ENCODE measurements at places on chromosomes 4 and X.

- no peak for DNase-seq
Measured at GRCh38 chr4:119394826-119395225, 72.9 kb upstream of the FABP2 start.

DNA sequence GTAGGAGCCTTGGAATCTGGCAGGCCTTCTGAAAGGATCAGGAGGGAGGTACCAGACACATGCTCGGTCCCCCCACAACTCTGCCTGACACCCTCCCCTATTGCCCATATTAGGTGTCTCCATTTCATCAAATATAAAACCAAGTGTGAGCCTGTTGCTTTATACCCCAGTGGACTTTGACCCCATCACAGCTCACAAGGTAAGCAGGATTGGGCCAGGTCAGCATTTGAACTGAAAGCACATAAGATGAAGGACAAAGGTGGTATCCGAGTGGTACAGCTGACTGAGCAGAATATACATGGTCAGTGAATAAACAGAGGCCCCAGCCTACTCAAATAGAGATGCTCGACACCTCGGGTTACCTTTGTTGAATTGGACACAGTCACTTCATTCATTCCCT is 20.0 kb downstream of the SLC25A43 start:
- DNase-seq, result no peak

DNA sequence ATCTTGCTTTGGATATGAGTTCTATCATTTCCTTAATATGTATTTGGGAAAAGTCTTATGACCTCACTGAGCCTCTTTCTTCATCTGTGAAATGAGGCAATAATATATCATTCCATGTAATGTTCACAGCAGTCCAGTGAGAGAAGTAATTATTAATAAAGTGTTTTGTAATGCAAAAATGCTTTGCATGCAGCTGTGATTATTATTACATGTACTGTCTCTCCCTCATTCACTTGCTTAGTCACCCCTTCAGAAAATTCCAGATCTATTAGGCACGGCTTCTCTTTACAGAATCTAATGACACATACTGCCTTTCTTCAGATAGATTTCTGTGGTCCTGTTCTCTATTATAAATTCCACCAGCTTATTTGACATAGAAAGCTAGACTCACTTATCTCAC is 53.5 kb upstream of the FGF13 start:
- DNase-seq, result no peak

DNA sequence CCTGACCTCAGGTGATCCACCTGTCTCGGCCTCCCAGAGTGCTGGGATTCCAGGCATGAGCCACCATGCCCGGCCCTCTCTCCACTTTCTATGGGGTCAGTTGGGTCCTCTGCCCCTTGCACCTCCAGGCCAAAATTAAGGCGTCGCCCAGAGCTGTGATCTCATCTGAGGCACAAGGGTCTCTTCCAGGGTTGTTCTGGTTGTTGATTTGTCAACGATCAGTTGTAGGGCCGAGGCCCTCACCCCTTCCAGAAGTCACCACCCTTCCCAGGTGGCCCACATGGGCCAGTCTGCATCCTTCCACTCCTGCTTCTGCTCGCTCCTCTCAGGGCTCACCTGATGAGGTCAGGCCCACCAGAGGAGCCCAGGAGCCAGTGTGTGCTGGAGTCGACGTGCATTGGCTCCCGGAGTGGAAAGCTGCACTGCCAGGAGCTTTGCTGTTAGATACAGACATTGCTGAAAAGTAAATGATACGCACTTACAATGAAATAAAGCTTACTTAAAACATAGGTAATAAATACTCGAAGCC is 14.3 kb upstream of the TMEM271 start:
- no peak for DNase-seq

- no peak for DNase-seq
Measured at GRCh38 chr4:154497889-154498288, 6.3 kb upstream of the DCHS2 start.

- DNase-seq, result no peak
Measured at GRCh38 chr4:138972956-138973801, 42.4 kb upstream of the NOCT start.

- DNase-seq, result no peak
Measured at GRCh38 chr4:115657991-115658650, 544.7 kb upstream of the NDST4 start.

- DNase-seq, result no peak
Measured at GRCh38 chr4:10205223-10205622, 88.6 kb upstream of the WDR1 start.

DNA sequence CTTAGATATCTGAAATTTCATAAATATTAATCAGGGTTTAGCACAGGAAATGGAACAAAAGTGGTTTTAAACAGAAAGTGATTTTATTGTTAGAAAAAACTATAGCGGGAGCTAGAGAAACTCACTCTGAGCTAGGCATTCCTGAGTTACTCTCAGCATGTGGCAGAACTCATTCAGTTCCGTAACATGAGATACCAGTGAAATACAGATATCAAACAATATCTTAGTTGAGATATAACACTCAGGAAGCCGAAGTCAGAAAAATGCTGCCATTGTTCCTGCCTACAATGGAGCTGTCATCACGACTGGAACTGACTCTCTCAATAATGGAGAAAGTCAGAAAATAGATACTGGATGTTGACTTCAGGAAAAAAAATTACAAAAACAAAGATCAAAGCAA is 1428.7 kb downstream of the PCDH18 start:
- no peak for DNase-seq
